Activated T-helper 2 cell treated with anti-CD3 and anti-CD28 coated beads, Interferon-gamma antibody, Interleukin-2, Interleukin-4, amounts not matched to agents 10 μg/mL and 5 μg/mL and 100 μg/mL, durations not matched to agents 14 hours and 24 hours and 36 hours (primary cell): ENCODE measurements at places on chromosomes 7 and 10. TPM values are rescaled to one million over a fixed set of nuclear protein-coding genes. Genes with fewer than 3 reads are reported as not detected.

DNA sequence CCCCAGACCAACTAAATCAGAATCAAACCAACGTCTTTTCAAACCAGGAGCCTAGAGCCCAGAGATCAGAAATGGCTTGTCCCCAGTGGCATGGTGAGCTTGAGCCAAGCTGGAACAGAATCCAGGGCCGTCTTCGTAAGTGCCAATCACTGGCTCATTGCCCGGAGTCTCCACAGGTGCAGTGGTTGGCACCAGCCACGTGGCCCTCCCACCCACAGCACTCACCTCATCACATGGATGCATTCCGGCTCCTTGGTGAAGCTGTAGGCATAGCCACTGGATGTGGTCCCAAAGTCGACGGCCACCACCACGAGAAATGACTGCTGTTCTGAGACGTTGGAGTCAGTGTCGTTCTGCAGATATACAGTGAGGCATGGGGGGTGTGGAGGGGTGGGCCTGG, 37.4 kb downstream of the HSPA12A start:
- no peak for DNase-seq
- H3K36me3 ChIP-seq = no peaks in the 10 kb centered on the region
- no peak overlapping the region for H3K27ac ChIP-seq
- H3K27me3 ChIP-seq = no peaks in the 10 kb centered on the region
- H3K4me3 ChIP-seq = no peak overlapping the region

HMX2 gene
- total RNA-seq = not detected in 2 replicates

- H3K27me3 ChIP-seq = no peaks in the 10 kb centered on the region
- H3K4me1 ChIP-seq = peaks cover 1% of the 10 kb centered on the region
- H3K27ac ChIP-seq = no peak overlapping the region
Observed at GRCh38 chr7:3951316-3952055, 650.4 kb downstream of the SDK1 start.

DNA sequence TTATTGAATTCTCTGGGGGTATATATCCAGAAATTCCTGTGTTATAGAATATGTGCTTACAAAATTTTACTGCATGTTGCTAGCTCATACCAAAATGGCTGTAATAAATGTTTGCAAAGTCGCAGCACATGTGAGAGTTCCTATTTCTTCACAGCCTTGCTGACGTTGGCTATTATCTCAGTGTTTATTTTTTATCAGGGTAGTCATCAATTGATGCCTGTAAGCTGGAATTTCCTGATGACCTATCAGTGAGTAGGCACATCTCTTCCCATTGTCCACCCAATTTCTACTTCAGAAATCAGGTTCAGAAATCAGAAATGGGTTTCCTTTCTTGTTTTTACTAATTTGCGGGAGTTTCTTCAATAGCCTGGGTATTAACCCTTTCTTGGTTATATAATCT, 268.1 kb upstream of the FZD8 start:
- H3K4me3 ChIP-seq = no peak overlapping the region
- DNase-seq = no peak
- no peaks in the 10 kb centered on the region for H3K4me1 ChIP-seq
- no peaks in the 10 kb centered on the region for H3K27me3 ChIP-seq
- no peaks in the 10 kb centered on the region for H3K36me3 ChIP-seq
- H3K27ac ChIP-seq = no peak overlapping the region

DNA sequence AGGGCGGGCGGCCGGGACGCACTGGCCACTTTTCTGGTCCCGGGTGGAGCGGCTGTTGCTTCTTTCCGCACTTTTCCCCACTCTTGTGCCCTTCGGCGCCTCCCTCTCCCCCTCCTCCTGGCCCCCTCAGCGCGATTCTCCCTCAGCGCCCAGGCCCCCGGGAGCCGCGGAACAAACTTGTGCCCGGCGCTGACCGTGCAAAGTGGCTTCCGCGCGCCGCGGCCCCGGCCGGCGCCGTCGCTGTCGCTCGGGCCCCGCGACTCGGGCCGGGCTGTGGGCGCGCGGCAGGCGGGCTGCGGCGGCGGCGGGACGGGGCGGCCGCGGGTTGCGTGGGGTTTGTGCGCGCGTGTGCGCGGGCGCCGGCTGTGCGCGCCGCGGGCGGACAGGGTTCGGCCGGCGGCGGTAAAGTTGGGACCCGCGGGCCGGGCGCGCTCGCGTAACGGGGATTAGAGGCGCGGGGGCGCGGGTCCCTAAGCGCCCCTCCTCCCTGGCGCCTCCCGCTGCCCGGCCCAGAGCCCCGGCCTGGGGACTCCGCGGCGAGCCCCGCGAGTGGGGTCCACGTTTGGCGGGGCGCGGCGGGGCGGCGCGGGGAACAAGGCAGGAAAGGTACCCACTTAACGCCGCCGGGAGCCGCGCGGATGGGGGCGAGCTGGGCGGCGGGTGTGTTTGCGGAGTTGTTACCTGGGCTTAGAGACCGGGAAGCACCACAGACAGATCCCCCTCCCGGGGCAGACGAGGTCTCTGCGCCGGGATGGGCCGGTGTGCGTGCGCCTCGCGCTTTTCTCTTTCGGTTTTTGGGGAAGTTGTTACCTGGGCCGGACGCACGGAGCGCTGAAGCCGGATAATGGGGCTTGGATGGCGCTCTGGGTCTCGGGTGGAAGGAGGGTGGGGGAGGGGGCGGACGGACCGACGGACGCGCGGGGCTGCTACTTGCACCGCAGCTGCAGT, 860 bp downstream of the ZEB1 start:
- DNase-seq = peak; percentile 57
- peaks cover 21% of the 10 kb centered on the region for H3K36me3 ChIP-seq
- no peaks in the 10 kb centered on the region for H3K27me3 ChIP-seq
- peak overlapping the region; percentile 99 for H3K4me3 ChIP-seq

DNA sequence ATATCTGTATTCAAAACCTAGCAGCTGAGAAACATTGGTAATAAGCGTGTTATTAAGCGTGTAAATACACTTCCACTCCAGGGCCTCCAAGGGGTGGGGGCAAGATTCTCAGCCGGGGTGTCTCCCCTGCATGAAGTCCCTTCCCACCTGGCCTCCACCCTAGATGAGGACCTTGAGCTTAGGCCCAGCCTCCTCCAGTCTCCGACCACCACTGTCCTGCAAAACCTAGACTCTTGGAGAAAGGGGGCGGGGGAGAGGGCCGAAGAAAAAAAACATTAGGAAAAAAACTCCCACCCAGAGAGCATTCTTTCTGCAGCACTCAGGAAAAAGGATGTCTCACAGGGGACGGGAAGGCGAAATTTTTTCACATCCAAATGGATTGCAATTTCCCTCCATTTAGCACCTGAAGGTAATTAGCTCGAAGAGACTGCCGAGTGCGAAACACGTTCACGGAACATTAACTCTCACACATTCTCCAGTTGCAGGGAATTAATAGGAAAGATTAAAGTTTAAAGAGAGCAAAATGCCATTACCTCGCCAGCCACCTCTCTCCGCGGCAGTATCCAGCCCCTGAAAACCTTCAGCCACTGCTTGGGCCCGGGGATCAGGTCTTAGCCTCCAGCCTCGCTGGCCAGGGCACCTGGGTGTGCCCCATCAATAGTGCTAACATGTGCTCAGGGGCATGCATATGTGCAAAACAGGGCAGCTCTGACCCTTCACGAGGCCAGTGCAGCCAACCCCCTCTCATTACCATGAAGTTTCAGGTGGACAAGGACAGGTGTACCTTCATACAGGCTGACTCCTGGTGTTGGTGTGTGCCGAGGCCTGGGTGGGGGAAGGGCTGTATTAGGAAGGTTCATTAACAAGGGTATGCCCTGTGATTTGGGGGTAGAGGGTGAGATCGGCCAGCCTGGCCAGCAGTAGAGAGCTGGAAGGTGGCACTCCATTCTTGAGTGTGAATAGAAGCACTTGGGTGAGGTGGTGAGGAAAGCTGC, 77.2 kb downstream of the HIF1AN start:
- H3K27me3 ChIP-seq = peaks cover 33% of the 10 kb centered on the region
- no peaks in the 10 kb centered on the region for H3K4me1 ChIP-seq
- no peak overlapping the region for H3K27ac ChIP-seq
- no peak for DNase-seq

GRCh38 chr7:7789551-7789988, 71.2 kb upstream of the RPA3 start:
- peaks cover 13% of the 10 kb centered on the region for H3K36me3 ChIP-seq
- H3K4me3 ChIP-seq = no peak overlapping the region
- H3K27ac ChIP-seq = no peak overlapping the region
- H3K27me3 ChIP-seq = no peaks in the 10 kb centered on the region

CFAP70 gene
- 0.41 and 0.43 TPM in 2 replicates for total RNA-seq

DNA sequence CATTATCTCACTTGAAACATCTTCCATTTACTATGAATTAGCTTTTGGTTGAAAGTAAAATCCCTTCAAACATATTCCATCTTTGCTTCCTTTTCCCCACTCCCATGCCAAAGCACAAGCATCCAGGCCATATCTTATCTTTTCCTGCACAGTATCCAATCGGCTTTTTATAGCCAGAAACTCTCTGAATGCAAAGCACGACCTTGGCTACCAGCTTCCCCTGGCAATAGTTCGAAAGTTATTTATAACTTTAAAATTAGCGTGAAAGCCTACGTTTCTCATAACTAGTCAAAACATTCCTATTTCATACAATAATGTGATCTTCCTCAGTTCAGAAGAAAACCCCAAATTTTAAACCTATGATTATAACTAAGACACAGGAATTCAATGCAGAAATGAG, 440 bp downstream of the CTNNA3 start:
- H3K27me3 ChIP-seq = peaks cover 33% of the 10 kb centered on the region
- H3K27ac ChIP-seq = no peak overlapping the region
- H3K36me3 ChIP-seq = no peaks in the 10 kb centered on the region

- no peak overlapping the region for H3K4me3 ChIP-seq
- H3K4me1 ChIP-seq = peaks cover 20% of the 10 kb centered on the region
- DNase-seq = no peak
- no peaks in the 10 kb centered on the region for H3K36me3 ChIP-seq
Observed at GRCh38 chr10:88243836-88244730, 339.0 kb downstream of the RNLS start.
